Posterior vena cava (tissue), 2 donors: ENCODE measurements at places on chromosomes 13 and 19.
A peak's percentile ranks its signal among the peaks of the same experiment; 100 is the strongest.

DNA sequence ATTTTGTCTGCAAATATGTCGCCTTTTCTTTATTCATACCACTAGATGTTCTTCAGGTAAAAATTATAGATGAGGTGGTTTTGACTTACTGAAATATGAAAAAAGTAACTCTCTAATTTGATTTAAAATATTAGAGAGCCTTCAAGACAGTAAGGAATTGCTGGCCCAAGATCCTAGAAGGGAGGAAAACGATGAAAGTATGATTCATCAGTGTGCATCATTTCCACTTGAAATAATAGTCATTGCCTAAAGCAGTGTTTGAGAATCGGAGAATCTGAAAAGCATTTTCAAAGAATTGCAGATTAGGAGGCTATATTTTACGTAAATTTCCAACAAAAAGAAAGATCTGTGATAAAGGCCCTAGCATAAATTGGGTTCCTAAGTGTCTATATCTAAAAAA is 1707.9 kb upstream of the PRR20A start:
- no peak for DNase-seq

DNA sequence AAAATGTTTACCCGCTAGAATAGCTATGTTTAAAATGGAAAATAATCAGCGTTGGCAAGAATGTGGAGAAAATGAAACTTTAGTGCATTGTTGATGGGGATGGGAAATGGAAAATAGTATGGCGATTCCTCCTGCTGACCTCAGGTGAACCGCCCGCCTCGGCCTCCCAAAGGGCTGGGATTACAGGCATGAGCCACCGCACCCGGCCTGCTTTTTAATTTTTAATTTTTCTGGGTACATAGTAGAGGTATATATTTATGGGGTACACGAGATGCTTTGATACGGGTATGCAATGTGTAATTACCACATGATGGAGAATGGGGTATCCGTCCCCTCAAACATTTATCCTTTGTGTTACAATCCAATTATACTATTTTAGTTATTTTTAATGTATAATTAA is 7.3 kb upstream of the NLRP8 start:
- no peak for DNase-seq

- DNase-seq: no peak
Observed at GRCh38 chr19:32349051-32349450, 3.6 kb downstream of the ZNF507 start.

DNA sequence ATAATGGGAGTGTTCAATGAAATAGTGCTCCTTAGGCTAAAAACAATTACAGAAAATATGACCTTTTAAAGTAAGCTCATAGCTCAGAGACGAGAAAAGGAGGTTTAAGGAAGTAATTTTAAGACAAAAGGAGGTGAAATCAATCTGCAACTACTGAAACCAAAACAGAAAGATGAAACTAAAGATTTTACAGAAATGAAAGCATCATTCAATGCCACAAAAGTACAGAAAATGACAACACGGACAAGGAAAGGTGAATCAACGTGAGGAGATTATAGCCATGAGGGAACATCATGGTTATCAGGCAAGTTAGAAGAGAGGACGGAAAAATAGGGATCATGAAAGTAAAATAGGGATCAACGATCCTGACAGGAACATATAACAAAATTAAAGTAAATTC is 745.2 kb downstream of the PCDH17 start:
- no peak for DNase-seq

DNA sequence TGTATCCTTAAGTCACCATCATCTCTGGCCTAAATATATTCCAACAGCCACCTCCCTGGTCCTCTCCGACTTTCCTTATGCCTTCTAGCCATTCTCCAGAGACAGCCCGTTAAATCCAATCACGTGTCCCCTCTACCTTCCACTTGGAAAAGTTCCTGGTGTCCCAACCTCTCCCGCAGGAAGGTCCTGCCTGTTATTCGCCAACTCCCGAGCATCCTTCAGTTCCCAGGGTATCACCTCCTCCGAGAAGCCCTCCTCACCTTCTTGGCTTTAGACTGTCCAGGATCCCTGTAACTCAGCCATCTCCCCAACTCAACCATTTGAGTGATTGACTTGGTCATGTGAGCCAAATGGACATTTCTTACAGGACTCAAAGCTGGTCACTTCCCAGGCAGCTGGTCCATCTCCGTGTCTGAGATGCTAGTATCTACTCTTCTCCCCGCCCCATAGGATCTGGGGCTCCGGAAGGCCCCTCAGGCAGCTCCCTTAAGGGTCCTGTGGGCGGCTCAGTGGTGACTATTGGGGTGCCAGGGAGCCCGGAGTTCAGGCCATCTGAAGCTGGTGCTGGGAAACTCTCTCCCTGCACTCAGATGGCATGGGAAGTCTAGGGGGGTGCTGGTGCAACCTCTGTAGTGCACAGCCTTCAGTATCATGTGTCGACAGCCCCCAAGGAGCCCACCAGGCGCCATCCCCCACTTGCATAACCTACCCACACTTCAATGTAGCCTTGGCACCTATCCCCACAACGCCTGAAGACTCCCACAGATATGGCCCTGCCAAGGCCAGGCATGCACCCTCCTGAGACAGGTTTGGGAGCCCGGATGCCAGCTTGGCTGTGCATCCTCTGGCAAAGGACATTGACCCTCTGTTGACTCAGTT is 27.9 kb upstream of the NANOS3 start:
- no peak for DNase-seq

- no peak for DNase-seq
Observed at GRCh38 chr13:41413872-41414271, 43.5 kb upstream of the RGCC start.

DNA sequence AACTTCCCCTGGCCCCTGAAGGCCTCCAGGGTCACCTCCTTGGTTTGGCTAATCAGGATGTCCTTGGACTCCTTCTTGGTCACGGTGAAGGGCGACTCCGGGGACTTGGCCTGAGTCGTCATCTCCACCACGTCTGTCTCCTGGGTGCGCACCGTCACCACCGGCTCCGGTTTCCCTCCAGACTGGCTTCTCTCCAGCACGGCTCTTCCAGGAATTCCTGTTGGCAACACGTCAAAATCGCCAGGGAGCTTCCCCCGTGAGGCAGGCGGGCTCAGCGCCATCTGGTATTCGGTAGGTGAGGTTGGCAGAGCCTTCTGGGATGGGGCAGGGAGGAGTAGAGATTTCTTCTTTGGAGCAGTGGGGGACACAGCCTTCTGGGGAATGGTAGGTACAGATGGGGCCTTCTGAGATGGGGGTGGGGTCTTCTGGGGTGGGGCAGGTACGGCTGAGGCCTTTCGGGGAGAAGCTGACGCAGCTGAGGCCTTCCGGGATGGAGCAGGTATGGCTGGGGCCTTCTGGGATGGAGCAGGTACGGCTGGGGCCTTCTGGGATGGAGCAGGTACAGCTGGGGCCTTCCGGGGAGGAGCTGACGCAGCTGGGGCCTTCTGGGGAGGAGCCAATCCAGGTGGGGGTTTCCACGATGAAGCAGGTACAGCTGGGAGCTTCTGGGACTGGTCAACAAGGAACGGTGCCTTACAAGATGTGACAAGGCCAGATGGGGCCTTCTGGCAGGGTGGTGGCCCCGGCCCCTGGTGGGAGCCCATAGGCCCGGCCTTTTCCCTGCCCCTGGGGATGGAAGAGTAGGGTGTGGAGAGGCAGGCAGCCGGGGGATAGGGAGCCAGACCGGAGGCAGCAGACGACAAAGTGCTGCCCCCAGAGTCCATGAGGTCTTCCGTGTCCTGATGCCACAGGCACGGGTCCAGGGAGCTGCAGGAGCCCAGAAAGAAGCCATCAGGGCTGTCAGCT is 3.8 kb downstream of the GARIN5B start:
- peak; percentile 78 for DNase-seq

DNA sequence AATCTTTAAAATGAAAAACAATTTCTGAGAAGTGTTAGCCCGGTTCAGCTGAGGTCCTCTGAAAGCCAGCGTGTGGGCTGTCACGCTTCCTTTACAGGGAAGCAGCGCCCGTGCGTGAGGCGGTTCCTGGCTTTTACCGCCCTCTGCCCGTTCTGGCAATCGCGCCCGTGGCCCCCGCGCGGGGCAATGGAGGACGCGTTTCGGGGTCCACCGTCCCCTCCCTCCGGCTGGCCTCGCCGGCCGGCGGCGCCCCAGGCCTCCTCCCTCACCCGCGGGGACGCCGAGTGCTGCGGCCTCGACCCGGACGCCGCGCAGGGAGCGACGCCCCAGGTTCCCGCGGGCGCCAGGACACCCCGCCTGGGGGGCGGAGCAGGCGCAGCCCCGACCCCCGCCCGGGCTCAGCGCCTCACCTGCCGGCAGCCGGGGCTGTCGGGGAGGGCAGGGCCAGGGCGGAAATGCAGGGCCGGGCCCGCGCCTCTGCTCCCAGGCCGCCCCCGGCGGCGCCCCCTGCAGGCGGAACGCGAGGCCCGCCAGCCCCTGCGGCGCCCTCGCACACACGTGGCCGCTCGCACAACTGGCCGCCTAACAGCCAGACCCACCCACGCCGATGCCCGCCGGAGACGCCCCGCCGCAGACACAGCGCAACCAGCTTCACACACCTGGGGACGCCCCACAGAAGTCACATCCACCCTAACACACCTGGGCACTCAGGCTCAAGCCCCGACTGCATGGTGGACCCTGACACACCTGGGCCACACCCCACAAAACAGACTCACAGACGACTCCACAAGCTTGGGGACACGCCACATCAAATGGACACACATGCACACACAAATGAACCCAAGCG is at the start of gene GGACT:
GGACT (minus strand) TSS at position 459 of the 847 bp plus-strand sequence. CDS start 56,198 bp downstream, outside the sequence.
- peak; percentile 92 for DNase-seq
